ENCODE measurements at places on chromosomes 3 and 15.

- no peak for DNase-seq
These were observed 42.4 kb upstream of the VPS8 start for GRCh38 chr3:184769382-184770170.

DNA sequence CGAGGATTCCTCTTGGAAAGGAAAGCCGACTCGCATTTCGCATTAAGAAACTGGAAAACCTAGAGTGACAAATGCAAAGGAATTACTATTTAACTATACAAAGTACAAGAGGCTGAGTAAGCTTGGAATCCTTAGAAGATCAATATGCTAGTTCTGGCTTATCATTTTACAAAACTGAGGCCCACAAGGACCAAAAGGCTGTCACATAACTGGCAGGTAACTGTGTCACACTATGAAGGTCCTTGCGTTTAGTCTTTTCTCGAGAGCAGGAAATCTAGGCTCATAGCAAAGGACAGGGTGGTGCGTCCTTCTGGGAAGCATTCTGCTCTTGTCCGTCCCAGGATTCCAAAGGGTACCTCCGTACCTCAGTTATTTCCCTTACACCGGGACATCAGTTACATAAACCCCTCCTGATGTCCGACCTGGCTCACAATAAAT, 629 bp downstream of the RPL24 start:
- DNase-seq, result no peak

DNA sequence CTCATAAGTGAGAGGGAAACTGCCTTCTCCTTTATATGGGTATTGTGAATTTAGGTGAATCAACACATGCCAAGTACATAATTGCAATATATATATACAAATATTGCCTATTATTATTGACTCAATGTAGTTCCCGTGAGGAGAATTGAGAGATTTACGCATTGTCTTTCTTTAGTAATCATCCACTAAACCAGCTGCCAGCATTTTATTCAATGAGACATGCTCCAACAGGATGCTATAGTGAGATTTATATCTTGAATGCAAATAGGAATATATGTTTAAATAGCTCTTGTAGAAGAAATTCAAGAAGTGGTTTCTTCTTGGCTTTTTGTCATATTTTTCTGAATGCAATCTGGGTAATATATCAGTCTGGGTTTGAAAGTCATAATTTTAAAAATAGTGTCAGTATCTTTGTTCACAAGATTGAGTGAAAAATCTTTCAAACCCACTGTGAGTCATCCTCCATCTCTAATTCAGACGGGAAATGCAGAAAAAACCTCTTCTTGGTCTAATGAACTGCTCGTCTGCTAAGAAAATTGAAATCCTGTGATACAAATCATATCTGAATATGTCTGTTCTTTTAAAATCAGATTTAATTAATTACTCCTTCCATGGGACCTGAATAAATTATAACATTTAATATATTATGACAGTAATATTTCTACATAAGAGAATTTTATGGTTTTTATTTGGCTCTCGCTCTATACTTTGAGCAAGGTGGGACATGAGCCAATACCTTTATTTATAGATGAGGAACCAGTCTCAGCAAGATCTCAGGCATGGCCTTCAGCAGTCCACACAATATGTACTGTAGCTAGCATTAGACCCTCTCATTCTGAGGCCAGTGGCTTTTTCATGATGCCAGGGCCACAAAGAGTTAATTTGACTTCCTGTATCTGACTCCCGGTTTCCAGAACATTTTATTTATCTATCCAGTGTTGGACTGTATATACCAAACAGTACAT, 516.0 kb downstream of the GABRG3 start:
- no peak for DNase-seq

DNA sequence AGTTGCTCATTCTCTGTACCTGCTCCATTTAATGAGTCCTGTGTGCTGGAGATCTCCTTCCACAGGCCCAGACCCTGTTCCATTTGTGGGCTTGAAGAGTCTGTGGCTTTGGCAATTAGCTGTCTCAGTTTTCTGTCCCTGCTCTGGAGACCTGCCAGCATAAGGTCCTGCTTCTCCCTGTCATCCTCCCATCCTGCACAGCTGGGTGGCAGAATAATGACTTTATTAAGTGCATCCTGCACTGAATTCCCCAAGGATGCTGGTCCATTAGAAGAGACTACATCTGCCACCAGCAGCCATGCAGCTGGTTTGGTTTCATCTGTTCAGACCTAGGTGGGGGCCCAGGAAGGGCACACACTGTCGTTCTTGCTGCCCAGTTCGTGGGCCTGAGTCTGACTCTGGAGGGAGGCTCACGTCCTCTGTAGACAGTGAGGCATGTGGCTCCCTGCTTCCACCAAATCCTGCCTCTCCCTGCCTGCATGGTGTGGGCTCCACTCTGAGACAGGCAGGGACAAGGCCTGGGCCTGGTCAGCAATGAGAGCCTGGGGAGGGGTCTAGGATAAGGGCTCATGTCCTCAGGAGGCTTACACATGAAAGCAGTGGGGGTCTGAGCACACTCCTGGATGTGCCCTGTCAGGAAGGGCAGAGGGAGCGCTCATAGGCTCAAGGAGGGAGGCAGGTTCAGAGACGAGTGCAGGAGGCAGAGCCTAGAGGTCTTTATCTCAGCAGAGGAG, 78.4 kb upstream of the PRR23E start:
- DNase-seq, result no peak

DNA sequence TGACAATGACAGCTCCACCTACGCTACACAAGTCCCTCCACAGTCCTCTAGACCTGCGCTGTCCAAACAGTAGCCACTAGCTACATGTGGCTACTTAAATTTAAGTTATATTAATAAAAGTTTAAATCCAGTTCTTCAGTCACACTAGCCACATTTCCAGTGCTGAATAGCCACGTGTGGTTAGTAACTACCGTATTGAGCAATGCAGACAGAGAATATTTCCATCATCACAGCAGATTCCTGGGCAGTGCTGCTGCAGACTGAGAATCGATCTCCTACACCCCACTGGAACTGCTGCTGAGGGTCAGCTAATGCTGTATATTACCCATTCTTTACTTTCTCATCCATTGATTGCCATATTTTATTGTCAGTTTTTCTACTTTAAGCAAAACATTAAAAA, 40.9 kb downstream of the HDC start:
- no peak for DNase-seq

DNA sequence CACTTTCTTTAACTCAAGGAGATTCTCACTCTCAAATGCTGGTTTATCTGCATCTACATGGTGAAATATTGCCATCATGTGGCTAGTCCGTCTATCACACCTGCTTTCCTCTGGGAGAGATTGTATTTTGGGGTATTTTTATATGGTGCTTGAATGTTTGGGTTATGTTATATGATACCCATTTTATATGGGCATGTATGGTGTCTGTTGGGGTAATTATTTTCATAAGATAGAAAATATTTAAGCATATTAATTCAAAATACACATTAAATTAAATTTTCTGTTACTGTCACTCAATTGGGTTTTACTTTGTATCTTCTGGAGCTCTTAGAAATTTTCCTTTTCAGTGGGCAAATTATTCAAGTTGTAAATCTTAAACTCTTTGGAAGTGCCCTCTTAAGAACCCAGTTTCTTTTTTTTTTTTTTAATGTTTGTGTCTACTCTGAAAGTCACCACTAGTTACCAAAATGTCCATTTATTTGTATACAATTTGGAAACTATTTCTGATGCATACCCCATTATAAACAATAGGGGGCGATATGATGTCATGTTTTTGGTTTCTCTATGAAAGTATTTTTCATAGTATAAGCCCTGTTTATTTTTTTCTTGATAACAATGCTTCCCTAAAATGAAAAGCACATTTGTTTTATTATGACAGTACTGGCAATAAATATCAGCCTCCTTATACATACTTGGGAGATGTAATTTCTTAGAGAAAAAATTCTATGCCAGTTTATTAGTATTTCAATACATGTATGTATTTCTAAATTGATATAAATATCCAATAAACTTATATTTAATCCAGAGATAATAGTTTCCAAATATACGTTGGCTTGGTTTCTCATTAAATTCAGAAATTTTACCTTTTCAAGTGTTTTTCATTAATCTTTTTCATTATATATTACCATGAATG, 36.1 kb upstream of the PLSCR5 start:
- no peak for DNase-seq

- DNase-seq, result no peak
These were observed 16.1 kb downstream of the TXNRD3 start for GRCh38 chr3:126638790-126639189.

GRCh38 chr15:63052961-63053698, 10.6 kb downstream of the TPM1 start:
- DNase-seq, result no peak

DNA sequence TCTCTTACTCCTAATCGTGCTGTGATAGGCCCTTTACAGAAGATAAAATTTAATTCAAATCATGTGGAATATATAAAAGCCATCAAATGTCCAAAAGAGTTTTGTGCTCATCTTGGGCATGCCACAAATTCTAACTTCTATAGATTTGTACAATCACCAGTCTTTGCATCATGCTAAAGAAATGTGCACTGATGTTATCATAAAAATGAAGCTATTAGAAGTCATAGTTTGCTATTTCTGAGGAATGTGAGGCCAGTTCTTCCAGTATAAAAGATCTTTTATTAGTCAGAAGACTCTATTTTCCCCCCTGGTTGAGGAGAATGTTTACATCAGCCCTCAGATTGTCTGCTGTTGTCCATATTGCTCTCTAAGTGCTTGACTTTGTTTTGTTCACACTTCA, 2.1 kb upstream of the ANXA2 start:
- no peak for DNase-seq

DNA sequence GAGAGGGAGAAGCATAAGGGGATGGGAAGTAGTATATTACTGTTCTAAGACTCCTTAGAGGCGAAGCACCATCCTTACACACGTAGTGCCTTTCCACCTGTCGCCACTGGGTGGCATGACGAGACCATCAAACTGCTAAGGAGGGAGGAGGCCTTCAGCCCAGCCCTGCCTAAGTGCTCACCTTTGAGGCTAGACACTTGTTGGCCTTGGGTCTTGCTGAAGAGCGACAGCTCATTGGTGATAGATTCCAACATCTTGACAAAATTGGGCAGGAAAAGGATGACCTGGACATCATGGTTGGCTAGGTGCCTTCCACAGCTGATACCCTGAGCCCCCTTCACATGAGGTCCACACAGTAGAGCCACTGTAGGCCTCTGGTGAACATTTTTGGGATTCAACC, 19.6 kb downstream of the CLK3 start:
- DNase-seq, result peak; percentile 26

Measured in bone marrow (tissue), 2 donors.